Fibroblast of the conjunctiva (primary cell): ENCODE measurements at places on chromosomes 12 and 14.

DNA sequence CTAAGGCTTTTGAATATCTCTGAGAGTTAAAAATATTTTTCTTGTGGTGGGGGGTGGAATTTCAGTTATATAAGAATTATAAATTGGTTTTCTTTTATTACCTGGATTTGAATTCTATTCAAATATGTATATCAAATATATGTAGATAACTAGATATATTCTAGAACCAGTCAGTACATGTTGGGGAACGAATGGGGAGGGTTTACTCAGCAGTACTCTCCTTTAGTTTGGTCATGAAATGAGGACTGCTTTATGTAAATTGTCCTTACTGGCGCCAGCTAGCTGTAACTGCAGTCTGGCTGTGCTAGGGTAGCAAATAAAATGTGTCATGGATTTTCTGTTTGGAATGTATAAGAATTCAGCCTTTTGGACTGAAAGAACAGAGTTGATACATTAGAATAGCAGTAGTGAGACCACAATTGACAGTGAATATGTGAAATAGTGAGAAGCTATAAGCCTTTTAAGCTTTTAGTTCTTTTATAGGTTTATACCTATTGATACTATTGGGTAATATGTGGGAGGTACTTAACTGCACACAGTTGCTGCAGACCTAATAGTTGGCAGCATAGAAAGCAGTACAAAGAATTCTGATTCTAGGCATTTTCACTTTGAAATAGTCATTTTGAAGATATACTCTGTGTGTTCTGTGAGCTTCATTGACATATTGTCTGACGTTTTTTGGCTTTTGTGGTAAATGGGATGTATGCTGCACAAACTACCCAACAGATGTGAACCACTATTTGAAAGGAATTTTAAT lies 29.0 kb downstream of the ATF7IP start:
- peak; percentile 67 for DNase-seq

GRCh38 chr12:27162229-27162537 lies 79.8 kb upstream of the C12orf71 start:
- DNase-seq, result no peak

DNA sequence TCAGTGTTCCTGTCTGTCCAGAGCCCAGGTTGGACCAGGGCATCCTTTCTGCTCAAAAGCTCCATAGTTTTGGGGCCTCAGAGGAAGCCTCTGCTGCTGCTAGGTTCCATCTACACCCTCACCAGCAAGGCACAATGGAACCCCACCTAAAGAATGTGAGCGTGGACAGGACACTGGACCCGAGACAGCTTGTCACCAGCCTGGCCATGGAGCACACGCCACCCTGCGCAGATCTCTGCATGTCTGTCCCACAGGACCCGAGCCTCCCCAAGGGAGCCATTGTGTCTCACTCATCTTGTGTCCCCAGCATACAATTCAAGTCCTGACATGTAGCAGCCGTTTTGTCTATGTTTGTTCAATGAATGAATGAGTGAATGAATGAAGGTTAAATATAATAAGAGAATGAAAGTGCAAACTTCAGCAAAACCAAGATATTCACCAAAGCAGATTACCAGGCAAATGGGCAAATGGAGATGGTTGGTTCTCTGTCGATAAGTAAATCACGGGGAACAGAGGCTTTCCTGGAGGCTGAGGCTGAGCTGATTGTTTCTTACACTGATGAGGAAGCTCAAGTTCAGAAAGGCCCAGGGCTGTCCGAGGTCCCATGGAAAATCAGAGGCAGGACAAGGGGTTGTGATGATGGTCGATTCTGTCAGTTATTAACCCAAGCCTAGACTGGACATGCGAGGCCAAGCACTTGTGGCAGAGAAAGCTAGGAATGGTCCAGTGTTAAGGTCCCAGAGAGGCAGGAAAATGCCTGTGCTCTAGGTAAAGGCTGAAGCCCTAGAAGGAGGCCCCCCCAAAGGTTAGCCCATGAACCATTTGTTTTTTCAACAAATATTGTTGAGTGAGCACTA lies 27.0 kb downstream of the SERPINA3 start:
- DNase-seq, result no peak

DNA sequence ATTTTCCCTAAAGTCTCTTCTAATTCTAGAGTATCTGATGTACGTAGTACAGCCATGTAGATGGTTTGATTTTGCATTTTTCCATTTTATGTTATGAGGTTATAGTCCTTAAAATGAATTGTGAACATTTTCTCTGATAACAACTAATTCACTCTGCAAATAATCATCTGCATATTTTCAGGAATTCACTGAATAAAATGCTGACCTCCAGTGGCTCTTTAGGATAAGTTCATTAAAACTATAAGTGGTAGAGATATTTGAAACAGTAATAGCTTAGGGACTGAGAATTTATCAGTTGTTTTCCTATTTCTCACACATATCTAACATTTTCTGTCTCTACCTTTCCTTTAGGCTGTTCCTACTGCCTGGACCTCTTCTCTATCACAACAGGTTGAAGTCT lies 4.4 kb downstream of the MSRB3 start:
- no peak for DNase-seq

DNA sequence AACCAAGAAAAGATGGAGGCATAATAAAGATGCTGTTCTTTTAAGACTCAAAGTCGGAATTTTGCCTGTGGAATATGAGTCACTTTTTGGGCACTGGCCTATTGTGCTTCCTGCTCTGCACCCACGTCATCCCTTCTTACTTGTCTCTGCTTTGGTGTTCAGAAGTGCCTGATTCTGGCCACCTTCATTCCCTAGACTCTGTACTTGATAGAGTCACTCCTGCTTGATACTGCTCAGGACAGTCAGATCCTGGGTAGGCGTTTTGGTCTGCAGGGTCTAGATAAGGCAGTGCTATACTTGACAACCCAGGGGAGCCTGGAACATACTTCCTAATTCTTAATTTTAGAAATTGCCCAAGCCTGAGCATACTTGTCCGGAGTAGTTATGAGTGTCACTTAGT lies 1.9 kb downstream of the LRRK2 start:
- DNase-seq, result peak; percentile 77

DNA sequence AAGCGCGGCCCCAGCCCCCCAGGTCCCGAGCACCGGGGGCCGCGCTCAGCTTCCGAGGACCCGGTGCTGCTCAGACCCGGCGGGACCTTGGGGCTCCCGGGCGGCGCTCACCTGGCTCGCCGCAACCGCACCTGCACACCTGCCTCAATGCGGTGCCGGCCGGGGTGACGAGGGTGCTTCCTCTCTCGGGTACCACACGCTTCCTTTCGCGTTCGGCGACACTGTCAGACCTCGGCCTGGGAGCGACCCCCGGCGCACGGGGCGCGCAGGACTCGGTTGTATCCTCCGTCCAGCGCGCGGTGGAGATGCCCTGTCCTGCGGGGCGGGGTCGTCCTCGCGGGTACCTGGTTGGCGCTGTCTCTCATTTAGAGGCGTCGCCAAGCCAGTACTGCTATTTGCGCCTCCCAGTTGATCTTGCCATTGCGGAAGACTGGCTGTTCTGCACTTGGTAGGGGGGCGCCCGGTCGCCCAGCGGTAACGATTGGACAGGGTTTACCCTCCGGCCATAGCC lies 718 bp downstream of the PACS2 start:
- no peak for DNase-seq

GRCh38 chr12:54624315-54625279 lies 10.1 kb downstream of the LACRT start:
- no peak for DNase-seq

GRCh38 chr12:88529531-88530488 lies 50.5 kb downstream of the KITLG start:
- DNase-seq, result no peak

GRCh38 chr14:23864861-23865260 lies 88.7 kb upstream of the DHRS4 start:
- DNase-seq, result no peak

- DNase-seq, result no peak
Observed at GRCh38 chr12:57940052-57940914, 1.1 kb upstream of the ATP23 start.

- no peak for DNase-seq
Observed at GRCh38 chr12:5524116-5524768, 92.3 kb downstream of the NTF3 start.

DNA sequence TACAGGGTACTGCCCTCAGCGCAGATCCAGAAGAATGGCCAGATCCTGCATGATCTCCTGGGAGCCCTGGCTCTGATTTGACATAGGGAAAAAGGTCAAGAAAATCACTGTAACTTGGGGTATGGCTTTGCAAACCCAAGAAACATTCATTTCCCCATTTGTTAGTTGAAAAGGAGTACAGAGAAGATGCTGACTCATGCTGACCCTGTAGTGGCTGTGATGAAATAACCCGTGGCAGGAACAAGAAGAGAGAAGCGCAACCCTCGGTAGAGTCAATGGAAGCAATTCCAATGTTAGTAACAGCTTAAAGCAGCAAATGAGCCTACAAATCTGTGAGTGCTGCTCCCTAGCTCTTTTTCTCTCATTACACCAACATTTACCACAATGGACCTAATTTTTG lies 281.6 kb upstream of the NPAS3 start:
- DNase-seq, result peak; percentile 68

- peak; percentile 100 for DNase-seq
Observed at GRCh38 chr12:6336079-6336888, 5.6 kb downstream of the TNFRSF1A start.

DNA sequence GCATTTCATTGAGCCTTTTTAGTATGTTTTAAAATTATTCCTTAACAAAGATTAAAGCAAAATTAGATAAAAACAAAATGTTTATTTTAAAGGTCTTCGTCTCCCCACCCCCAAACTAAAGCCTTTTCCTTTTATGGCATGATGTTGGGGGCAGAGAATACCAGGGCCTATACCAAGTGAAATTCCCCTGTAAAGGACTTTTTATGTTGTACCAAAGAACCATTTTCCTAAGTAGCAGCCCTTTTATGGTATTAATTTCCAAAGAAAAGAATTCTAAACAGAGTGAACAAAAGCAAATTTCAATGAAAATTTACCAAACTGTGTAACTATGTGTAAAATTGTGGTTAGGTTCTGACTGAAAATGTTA lies 71.9 kb upstream of the GNPNAT1 start:
- no peak for DNase-seq

- DNase-seq, result no peak
Observed at GRCh38 chr12:946631-947030, 2.9 kb downstream of the RAD52 start.

DNA sequence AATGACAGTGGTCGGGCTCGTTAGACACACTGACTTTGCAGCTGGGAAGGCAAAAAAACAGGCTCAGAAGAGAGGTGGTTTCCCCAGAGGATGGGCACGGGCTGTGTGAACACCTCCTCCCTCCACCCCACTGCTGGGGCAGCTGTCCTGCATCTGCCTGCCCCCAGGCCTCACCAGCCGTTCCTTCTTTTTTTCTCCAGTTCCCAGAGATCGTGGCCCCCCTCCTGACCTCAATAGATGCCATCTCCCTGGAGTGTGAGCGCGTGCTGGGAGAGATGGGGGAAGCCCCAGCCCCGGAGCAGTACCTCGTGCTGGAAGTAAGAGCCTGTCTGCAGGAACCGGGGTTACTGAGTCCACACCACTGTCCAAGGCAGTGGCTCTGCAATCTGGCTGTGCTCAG lies 17.4 kb downstream of the MVK start:
- DNase-seq, result no peak

DNA sequence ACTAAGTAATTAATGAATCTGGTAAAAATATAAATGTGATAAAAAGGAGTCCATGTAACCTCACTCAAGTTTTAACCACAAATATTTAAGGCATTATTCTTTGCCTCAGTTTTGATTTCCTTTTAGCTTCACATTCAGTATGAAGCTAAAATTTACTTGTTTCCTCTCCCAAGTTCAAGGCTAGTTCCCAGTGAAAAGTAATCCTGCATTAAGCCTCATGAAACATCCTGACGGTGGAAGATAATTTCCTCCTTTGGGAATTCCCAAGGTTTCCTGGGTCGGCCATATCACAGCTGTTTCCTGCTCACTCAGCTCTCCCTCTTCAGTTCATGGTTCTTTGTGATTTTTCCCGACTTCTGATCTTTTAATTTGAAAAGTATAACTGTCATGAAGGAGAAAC lies 1256.8 kb upstream of the FLRT2 start:
- no peak for DNase-seq

- DNase-seq, result no peak
Observed at GRCh38 chr14:37472906-37473305, 122.1 kb downstream of the FOXA1 start.

- no peak for DNase-seq
Observed at GRCh38 chr14:58788655-58789503, 151.1 kb downstream of the DACT1 start.

DNA sequence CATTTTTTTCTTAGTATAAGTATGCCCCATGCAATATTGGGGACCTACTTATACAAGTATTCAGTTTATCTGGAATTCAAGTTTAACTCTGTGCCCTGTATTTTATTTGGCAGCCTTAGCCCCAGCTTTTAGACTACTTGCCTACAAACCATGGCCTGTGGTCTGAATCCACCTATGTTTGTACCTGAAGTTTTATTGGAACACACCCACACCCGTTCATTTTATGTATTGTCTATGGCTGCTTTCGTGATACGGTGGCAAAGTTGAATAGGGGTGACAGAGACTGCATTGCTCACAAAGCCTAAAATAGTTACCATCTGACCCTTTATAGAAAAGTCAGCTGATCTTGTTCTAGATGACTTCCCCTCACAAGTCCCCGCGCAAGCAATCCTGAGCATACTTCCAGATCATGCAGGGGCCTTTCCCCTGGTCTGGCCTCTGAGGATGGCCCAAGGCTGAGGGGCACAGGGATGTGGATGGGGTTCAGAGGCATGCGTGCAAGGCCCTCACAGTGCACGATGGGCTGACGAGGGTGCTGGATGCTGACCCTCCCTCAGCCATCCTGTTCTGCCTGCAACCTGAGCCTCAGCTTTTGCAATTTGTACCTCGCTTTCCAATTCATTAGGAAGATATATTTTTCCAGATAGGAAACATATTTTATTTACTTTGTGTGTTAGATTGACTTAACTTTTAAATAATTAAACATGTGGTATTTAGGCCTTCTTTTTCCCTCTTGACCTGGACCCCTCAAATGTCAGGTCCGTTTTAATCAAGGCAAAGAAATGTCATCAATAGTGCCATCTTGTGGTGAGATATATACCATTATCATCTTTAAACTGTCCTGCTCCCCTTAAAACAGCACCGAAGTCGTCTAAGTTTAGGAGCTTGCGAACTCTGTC lies 527.3 kb upstream of the CCDC196 start:
- DNase-seq, result peak; percentile 8

DNA sequence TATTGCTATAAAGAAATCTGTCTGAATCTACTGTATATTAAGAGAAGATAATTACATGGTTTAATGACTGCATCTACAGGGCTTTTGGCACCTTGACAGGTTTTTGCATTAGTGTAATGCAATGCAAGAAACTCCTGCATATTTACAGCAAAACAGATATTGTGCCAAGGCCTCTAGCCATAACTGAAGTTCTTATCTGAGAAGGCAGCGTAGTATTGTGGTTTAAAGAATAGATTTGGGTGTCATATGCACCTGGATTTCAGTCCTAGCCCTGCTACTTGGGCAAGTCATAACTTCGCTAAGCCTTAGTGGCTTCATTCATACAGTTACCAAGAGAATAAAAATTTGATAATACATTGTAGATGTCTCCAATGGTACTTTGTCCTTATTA lies 350.1 kb downstream of the CCDC91 start:
- DNase-seq, result no peak

DNA sequence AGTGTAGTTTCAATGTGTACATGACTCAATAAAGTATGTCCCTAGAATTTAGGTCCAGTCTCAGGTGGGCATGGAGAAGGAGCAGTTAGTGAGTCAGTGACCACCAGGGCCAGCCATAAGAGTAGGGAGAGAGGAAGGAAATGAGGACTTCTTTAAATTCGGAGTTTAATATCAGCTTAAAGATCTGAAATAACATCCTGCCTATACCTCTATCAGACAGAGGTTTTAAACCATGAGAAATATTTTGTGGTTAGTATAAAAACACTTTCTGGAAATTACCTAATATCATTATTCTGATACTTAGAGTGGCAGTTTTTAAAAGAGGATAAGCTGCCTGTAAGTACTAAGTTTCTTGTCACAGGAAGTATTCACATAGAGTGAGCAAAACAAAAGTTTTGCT lies 61.7 kb upstream of the ST8SIA1 start:
- no peak for DNase-seq
